ENCODE measurements at places on chromosomes 4 and X.

DNA sequence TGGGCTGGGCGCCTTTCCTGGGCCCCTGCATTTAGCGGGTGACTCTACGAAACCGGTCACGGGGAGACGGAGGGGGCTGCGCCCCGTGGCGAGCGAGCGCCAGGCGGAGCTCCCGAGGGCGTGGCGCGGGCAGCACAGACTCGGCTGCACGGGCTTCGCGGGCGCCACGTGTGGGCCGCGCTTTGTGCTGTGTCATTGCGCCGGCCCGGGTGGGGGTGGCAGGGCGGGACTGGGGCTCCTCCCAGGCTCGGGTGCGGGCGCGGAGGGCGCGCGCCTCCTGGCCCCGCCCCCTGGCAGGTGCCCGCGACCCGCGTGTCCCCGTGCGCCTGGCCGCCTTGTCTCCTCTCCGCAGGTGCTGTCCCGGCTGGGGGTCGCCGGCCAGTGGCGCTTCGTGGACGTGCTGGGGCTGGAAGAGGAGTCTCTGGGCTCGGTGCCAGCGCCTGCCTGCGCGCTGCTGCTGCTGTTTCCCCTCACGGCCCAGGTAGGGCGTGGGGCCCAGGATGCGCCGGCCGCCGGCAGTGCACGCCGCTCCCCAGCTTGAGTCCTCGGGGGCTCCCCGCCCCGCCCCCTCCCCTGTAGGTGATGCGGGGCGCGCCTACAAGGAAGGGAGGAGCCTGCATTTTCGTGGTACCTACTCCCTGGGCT lies 651 bp downstream of the UCHL1 start:
- DNase-seq, result no peak

GRCh38 chr4:174244441-174244840 lies 39.0 kb downstream of the FBXO8 start:
- DNase-seq, result no peak

DNA sequence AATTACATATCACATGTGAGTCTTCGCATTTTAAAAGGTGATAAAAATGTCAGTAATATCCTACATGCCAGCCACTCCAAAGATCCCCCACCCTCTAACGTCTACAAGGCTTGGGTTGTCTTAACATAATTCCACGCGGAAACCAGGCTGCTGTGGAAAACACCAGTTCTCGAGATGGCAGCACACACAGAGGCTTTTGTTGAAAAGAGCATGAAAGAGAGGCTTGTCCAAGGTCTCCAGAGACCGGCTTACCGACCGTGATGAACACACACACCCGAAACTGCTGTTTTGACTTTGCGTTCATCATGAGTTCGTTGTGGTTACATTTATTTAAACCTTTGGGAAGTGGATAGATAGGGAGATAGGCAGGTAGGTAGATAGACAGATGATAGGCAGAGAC lies 87.9 kb downstream of the CRLF2 start:
- DNase-seq, result no peak

- DNase-seq, result no peak
Observed at GRCh38 chr4:103105558-103106356, 6.1 kb upstream of the BDH2 start.

DNA sequence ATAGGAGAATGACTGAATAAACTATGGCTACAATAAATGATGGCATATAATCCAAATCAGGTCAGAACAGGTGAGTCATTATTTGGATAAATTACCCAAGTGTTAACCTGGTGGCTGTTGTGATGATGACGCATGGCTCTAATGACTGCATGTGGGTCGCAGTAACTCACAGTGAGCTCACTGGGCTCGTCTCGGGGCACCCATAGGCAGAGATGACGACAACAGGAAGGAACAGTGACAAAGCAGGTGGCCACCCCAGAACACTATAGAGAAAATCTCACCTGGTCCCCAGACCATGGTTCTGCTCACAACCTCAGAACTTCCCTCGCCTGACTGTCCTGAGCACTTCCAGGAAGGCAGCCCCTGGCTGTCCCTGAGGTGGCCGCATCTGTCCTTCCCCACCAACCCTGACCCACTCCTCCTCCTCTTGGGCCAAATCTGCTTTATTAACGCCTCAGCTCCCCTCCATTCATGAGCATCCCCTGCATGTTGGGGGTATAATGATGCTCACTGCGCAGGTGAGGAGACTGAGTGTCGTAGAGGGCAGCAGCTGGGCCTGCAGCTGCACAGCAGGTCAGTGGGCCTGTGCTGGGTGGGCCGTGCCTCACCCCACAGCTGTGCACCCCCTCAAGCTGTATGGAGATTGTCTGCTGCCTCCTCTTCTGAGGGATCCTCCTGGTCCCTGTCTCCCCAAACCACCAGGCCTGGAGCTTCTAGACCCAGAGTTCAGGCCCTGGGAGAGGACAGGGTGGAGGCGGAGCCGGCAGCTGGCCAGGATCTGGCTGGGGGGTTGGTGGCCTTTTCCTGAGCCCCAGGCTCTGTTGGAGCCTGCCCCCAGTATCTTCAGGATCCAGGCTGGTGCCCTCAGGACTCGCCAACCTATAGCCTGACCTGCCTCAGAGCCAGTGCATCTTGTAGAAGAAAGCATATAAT lies 30.9 kb upstream of the FAM156A start:
- DNase-seq, result no peak

Measured in stimulated activated effector memory CD8-positive, alpha-beta T cell treated with anti-CD3 and anti-CD28 coated beads, Interleukin-12 subunit alpha, Interleukin-12 subunit beta, amount 100 ng/mL, for 72 hours (primary cell).